Activated T-cell treated with anti-CD3 and anti-CD28 coated beads, Interleukin-2, amount 50 U/mL, for 4 hours (primary cell): ENCODE measurements at places on chromosomes 3 and 15. TPM values are rescaled to one million over a fixed set of nuclear protein-coding genes. Genes with fewer than 3 reads are reported as not detected.
A peak's percentile ranks its signal among the peaks of the same experiment; 100 is the strongest.

DNA sequence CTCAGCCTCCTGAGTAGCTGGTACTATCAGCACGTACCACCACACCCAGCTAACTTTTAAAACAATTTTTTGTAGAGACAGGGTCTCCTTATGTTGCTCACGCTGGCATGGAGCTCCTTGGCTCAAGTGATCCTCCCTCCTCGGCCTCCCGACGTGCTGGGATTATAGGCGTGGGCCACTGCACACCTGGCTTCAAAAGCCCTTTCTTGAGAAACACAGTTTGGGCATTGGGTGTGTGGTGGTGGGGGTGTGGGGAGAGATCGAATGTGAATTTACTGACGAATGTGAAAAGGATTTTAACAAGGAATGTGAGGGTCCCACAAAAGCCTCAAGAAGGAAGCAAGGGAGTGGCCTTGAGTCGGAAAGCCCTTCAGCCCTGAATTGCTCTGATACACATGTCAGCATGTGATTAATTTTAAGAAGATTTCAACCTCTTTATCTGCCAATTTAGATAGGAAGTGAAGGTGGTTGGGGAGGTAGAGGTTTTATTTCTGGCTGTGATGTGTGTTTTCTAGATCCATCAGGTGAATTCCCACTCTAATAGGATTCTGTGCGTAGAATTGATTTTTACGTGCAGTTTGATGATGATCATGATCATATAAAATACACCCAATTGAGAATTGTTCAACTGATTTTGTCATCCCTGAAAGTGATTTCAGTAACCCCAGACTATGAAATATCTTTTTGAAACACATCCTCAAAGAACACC lies 1.1 kb downstream of the CCR4 start:
- no peak for DNase-seq

- no peak for DNase-seq
Observed at GRCh38 chr3:19213603-19214220, 65.4 kb downstream of the KCNH8 start.

DNA sequence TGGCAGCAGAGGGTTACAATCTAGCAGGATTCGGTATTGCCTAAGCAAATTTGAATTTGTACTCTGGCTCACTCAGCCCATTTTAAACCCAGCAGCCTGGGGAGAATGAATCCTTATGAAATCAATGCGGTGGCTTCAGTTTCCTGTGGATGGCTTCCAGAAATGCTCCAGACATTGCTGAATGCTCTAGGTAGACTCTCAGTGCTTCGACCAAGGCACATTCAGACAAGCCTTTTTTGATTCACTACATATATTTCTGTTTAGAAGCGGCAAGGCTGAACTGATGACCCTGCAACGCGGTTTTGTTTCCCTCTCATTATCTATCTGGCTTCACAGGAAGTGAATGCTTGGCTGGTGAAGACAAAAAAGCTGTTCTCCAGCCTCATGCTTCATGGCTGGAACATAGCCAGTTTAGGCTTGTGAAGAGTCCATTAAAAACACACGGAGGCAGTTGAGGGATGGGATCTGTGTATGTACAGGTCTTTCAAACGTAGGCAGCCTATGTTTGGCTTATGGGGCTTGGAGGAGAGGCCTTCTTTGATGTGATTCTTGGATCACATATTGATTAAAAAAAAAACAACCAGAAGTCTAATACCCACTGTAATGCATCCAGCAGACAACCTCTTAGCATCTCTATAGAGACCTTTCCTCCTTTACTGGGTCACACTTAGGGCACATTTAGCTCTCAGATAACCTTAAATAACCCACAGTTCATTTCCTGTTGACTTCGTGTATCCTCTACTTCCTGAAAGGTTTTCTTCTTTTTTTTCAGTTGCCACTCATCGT lies 400.2 kb upstream of the TBL1XR1 start:
- DNase-seq, result no peak

DNA sequence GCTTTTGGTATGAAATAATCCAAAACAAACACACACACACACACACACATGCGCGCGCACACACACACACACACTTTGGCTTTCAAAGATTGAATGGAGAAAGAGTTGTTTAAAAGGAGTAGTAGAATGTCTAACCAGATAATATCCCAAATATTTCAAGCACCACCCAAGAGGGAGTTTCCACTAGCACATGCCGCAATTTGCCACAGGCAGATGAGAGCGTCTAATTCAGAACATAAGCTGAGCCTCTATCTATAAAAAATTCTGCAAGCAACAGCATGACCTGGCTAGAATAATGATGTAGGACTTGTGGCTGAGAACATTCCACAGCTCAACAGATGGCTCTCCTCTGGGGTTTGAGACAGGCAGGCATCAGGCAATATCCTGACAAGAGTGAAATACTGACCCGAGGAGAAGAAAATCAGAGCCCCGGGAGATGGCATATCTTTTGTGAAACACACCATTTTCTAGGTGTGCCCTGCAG lies 302.5 kb upstream of the GADL1 start:
- DNase-seq, result no peak

DNA sequence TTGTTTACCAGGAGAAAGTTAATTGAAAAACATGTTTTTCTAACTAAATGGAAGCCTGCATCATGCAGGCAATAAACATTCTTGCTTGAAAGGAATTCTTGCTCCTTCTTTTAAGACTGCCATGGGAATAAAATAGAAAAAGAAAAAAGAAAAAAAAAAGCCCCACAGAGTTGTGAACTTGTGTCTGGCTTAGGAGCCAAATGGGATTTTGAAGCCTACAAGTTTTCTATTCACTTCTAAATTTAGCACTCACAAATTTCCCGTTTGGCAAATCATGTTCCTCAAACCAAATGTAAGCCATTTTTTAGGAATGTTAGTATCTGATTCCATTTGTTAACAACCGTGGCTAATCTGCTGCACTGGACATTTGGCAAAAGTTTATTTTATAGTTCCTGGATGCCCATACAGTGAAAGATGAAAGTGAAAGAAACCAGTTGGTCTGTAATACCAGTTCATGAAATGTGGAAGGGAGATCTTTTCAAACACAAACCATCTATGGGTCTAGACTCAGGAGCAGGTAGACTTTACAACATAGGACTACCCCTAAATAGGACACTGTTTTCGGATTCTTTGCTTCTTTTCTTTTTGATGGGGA lies 133.8 kb upstream of the GMNC start:
- DNase-seq, result no peak

- no peak for DNase-seq
Observed at GRCh38 chr15:39517122-39517855, 63.6 kb upstream of the THBS1 start.

DNA sequence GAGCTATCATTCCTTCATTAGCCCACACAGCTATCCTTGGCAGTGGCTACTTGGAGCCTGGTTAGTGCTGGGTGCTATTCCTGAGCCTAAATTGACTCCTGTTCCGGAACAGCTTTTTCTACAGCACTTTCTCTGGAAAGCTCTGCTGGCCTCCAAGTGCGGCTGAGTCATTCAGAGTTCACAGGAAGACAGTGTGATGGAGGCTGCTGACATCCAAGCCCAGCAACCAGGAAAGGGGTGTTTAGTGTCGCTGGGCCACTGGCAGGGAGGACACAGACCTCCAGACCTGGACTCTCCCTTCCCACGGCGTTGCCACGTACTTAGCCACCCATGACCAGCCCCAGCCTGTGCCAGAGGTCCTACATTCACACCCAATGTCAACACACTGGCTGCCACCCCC lies 28.7 kb downstream of the CACNA2D2 start:
- no peak for DNase-seq

DNA sequence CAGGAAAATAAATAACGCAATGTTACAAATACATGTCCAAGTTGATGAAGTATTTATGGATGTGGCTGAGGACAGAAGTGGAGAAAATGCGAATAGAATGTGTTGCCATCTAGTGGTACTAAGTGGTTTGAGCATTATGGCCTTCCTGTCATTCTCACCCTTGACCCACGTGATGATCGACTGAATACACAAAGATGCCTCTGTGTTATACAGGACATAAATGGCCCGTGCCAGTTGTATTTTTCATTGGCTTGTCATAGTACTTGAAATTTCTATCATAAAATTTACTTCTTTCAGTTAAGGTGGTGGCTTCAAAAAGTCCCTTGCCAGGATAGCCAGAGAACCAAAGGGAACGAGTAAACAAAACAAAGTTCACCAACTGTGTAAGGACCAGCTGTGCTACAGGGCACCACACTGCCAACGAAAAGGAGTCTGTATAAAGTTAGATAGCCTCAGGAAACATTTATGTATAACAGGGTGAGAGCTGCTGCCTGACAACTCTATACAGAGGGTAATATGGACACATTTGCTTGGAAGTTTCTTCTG lies 103.7 kb downstream of the MYH15 start:
- no peak for DNase-seq

- DNase-seq, result no peak
Observed at GRCh38 chr15:40565333-40566238, 744 bp upstream of the CCDC32 start.

GRCh38 chr15:69346112-69346511 lies 47.4 kb downstream of the PAQR5 start:
- no peak for DNase-seq

GRCh38 chr3:11096266-11097139 lies 57.8 kb upstream of the HRH1 start:
- peak; percentile 45 for DNase-seq

GRCh38 chr3:172464306-172464705 lies 16.1 kb upstream of the GHSR start:
- no peak for DNase-seq

DNA sequence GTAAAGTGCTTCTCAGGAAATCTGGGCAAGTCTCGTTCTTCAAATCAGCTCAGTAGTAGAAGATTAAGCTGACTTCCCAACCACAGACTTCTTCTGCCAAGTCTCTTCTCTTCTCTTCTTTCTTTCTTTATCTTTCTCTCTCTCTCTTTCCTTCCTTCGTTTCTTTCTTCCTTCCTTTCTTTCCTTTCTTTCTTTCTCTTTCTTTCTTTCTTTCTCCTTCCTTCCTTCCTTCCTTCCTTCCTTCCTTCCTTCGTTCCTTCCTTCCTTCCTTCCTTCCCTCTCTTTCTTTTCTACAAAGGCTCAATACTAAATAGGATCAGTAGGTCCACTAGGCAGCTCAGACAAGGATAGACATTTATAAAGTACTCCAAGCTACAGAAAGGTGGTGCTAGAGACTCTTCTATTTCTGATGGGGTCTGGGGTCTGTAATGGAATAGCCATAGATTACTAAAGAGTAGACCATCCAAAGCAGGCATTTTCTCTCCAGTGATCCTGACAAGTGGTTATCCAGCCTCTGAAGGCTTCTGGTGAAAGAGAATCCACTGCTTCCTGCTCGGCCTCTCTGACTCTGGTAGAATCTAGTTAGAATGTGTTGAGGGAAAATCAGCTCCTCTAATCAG lies 100.8 kb downstream of the TPRG1 start:
- no peak for DNase-seq

DNA sequence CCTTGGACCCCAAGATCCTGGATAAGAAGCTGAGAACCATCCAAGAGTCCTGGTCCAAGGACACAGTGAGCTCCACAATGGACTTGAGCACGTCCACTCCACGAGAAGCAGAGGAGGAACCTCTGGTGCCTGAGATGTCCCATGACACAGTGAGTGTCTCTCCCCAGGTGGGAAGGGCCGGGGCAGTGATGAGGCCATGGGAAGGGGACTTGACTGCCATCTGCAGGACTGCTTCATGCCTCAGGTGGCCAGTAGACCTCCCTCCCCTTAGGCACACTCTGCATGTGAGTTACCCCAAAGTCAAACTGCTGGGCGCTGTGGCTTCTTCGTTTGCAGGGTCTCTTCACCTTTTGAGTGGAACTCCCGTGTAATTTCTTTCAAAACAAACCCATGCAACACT lies 59.7 kb downstream of the CCDC33 start:
- no peak for DNase-seq

DNA sequence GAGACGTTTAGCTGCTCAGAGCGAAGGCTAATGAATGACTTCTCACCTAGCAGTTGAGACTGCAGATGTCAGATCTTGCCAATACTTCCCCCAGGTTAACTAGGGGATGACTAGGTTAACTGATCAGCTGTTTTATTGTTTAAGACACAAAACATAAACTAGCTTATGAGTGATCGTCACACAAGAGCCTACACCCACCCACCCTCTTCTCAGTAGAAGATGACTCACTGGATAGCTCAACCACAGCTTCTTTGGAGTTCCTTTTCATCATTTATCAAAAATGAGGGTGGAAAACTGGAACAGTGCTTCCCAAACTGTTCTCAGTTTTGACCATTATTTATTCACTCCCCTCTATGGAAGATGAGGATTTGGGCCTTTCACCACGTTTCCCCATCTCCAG lies 25.2 kb downstream of the GASK1A start:
- DNase-seq, result no peak

- no peak for DNase-seq
Observed at GRCh38 chr3:98901119-98901391, 440 bp downstream of the DCBLD2 start.

- DNase-seq, result no peak
Observed at GRCh38 chr15:73723191-73723590, 30.0 kb downstream of the INSYN1 start.

- no peak for DNase-seq
Observed at GRCh38 chr3:72814308-72814707, 33.9 kb downstream of the SHQ1 start.

DNA sequence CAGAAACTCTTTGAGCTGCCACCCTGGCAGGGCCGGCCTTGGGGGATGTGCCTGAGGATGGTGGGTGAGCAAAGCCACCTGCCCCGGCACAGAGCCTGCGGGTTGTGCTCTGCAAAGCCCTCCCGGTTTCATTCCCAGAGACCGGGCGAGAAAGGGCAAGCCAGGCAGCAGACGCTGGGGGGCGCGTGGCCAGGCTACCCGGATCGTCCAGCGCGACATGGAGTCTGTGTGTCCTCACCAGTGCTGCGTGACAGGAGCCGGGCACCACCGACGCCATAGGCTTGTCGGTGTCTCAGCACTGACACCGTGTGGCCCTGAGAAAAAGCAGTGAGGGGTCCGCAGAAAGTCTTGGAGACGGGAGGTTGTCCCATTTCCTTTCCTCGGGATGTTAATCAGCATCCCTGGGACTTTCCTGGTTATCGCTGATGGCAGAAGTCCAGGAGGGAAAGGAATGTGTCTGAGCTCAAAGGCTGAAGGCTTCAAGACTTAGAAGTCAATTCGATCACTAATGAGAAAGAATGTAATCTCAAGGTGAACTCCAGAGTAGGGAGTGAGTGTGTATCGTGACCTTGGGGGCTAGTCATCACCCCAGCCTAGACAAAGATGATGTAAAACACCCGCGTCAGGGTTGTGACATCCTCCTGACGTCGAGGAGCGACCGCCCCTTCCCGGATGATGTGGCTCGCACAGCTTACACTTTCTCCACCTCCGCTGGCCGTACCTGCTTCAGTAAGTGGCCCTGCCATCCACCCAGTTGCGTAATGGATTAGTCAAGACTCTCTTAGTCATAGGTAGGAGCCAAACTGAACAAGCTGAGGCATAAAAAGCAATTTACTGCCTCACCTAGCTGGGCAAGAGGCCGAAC lies 36.3 kb upstream of the PLA2G4E start:
- peak; percentile 46 for DNase-seq

CNTN3 gene
- total RNA-seq, result not detected

GPR149 gene
- total RNA-seq, result not detected

ZNF620 gene
- total RNA-seq, result 3.2 TPM

MESP2 gene
- not detected for total RNA-seq

TM4SF4 gene
- 0.92 TPM for total RNA-seq

GP9 gene
- not detected for total RNA-seq

CCR3 gene
- not detected for total RNA-seq

TRH gene
- not detected for total RNA-seq
